ENCODE measurements at places on chromosomes 1 and 21.

- DNase-seq, result no peak
Measured at GRCh38 chr1:191886977-191887376, 271.3 kb upstream of the RGS18 start.

- no peak for DNase-seq
Measured at GRCh38 chr21:15414057-15414456, 315.7 kb upstream of the USP25 start.

DNA sequence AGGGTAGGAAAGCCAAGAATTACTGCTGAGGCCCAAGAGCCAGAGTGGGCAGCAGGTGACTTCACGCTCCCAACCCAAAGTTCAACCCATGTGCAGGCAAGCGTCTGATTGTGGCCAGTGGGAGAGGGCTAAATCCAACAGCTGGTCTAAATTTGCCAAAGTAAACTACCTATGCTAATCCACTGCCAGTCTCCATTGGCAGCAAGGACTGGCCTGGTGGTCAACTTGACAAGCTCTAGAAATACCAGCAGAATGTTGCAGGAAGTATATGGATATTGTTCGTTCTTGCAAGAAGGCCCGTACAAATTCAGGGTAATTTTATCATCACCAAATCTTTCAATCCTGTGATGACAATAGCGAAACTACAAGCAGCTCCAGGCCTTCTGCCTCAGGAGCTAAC is 1.5 kb downstream of the TMEM63A start:
- DNase-seq, result no peak

- DNase-seq, result no peak
Measured at GRCh38 chr1:183632114-183632513, 3.5 kb downstream of the ARPC5 start.

- DNase-seq, result no peak
Measured at GRCh38 chr1:246537887-246538286, 28.2 kb downstream of the TFB2M start.

DNA sequence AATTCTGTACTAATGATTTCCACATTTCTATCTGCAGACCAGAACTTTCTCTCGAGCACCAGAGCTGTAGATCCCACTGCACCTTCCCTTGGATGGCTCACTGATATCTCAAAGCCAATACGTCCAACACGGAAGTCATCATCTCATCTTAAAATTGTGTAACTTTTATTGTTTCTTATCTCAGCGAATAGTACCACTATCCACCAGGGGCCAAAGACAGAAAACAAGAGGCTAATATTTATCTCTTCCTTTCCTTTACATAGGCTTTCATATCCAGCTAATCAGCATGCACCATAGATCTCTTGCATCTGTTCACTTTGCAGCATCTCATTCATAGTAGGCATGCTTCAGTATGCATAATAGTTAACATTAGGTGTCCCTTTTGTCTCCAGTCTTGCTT is 303.6 kb downstream of the PTPRC start:
- no peak for DNase-seq

- no peak for DNase-seq
Measured at GRCh38 chr1:81702903-81703302, 97.8 kb upstream of the ADGRL2 start.

DNA sequence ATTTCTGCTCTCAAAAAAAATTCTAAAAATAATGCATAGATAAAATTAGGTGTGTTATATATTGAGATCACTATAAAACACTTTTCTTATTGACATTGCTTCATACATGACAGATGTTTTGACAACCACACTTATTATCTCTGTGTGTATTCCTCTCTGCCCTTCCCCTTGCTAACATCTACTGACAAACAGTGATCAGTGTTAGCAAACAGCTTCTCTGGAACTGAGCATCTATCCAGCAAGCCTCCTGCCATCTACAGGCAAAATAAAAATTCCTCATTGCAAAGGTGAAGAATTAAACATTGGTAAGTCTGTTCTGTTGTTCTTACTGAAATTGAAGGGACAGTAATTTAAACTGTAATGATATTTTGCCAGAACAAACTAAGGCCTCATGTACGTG is 2153.9 kb downstream of the NCAM2 start:
- DNase-seq, result no peak

- DNase-seq, result no peak
Measured at GRCh38 chr1:3380469-3380868, 74.0 kb upstream of the ARHGEF16 start.

- DNase-seq, result no peak
Measured at GRCh38 chr1:222852326-222852725, 37.5 kb downstream of the DISP1 start.

- DNase-seq, result no peak
Measured at GRCh38 chr1:30089024-30089430, 634.4 kb downstream of the MATN1 start.

GRCh38 chr1:5949085-5949760 is 43.0 kb downstream of the NPHP4 start:
- DNase-seq, result no peak

GRCh38 chr21:14716761-14717396 is 170.8 kb upstream of the SAMSN1 start:
- no peak for DNase-seq

DNA sequence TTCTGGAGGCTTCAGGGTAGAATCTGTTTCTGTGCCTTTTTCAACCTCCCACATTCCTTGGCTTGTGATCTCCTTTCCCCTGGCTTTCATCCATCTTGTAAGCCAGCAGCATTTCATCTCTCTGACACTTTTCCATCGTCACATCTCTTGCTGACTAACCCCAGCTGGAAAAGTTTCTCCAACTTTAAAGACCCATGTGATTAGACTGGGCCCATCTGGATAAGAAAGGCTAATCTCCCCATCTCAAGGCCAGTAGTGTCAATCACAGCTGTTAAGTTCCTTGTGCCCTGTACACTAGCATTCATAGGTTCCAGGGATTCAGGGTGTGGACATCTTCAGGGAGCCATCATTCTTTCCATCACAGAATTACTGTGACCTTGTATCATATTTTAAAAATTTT is 452.1 kb downstream of the TTLL7 start:
- no peak for DNase-seq

GRCh38 chr1:19888112-19888511 is 5.9 kb downstream of the OTUD3 start:
- DNase-seq, result no peak

DNA sequence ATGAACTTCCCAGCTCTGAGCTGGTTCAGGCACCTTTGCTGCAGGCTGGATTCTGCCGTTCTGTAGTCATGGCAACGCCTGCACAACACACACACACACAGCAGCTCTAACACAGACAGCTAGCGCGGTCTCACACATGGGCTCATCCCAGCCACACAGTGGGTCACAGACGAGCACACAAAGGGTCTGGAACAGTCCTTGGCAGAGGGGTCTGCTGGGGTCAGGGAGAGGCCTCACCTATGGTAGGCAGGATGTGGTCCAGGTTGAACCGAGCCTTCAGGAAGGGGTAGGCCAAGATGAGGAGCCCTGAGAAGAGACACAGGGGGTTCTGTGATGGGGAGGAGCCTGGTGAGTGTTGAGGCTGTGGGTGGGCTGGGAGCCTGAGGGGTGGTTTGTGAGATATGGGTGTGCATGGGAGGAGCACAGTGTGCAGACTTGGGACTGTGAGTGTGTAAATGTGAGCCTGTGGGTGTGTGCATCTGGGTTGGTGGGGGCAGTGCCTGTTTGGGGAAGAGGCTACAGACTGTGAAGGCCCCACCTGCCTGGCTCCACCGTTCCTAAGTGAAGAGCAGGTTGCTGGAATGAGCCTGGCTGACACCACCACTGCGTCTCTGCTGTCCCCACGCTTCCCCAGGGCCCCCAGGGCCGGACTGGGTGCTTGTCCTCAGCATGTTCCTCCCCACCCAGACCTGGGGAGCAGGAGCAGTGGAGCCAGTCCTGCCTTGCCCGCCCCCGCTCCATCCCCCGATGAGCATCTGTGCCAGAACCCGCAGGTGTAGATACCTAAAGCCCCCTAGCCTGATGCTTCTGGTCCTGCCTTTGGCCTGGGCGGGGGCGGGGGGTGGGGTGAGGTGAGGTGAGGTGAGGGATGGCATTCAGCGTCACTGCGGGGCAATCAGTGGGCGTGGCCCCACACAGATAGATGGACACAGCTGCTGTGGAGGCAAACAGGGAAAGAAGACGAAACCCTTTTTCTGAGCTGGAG is 1.5 kb downstream of the KNCN start:
- no peak for DNase-seq

- DNase-seq, result no peak
Measured at GRCh38 chr21:44724926-44725325, 13.6 kb upstream of the TSPEAR start.

- no peak for DNase-seq
Measured at GRCh38 chr1:16172964-16173446, 17.1 kb upstream of the EPHA2 start.

- DNase-seq, result no peak
Measured at GRCh38 chr1:50422946-50423669, at the start of gene DMRTA2. Gene DMRTA2, minus strand, starts transcription at chr1:50423443. Its CDS starts 1,907 bp downstream, at chr1:50421536.

DNA sequence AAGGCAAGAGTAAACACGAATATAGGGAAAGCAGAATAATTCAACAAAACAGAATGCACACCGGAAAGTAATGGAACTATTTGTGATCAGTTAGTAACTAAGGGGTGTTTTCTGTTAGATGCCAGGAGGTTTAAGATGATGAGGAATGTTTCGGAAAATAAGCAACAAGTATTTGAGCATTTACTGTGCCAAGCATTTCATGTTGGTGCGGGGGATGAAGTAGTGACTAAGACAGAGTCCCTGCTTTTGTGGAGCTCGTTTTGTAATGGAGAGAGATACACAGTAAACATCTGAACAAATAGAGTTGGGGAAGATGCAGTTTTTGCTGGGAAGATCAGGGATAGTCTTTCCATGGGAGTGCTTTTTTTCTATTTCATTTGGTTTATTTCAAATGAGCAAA is 78.7 kb downstream of the DYRK1A start:
- no peak for DNase-seq

DNA sequence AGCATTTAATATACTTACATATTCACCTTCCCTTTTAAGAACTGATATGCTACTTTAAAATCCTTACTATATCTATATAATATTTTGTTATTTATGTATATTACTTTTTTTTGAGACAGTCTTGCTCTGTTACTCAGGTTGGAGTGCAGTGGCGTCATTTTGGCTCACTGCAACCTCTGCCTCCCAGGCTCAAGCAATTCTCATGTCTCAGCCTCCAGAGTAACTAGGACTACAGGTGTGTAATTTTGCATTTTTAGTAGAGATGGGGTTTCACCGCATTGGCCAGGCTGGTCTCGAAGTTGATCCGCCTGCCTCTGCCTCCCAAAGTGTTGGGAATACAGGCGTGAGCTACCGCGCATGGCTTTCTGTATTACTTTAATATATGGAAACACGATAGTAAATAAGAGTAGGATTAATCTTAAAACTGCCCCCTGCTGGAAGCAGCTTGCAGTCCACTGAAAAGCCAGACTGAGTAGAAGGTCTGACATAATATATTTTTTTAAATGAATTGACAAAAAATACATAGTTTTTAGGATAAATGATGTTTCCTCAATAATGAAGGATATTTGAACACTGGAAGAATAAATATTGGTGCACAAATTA is 24.4 kb downstream of the RCAN3 start:
- no peak for DNase-seq

DNA sequence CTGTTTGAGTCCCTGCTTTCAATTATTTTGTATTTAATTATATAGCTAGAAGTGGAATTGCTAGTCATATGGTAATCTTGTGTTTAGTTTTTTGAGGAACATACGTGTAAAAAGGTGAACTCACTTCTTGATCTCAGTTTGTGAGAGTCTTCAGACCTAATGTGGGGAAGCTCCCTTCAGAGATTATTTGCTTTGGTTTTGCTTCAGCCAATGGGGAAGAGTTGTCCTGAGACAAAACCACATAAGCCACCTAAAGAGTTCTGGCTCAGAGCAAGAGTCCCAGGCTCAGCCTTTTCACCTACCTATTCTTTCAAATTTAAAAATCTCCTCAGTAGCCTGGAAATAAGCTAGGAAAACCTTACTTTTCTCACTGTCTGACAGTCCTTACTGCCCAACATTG is 138.4 kb downstream of the UCK2 start:
- DNase-seq, result no peak

DNA sequence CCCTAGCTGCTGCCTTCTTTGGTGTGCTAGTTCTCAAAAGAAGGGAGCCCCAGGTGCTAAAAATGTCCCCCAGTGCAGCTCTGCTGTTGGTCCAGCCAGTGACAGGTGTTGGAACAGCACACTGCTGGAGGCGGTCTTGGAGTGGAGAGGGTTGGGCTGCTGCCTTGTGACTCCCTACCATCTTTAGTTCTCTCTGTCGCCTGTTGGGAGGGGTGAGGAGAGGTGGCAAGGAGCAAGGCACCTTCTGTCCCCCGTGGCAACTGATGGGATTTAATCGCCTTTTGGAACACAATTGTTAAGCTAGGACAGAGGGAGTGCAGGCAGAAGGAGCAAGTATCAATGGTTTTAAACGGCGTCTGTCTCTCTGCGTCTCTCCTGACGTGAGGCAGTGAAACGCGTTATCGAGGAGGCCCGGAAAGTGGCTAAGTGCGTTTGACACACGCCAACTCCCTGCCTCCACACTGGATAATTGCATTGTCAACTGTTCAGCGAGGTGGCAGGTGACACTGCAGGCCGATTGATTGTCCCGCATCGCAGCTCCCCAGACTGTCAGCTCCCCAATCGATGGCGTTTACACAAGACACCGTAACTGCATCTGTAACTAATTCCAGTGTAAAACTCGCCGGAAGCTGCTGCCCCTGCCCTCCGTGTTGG is 34.0 kb downstream of the TMEM53 start:
- DNase-seq, result no peak

- DNase-seq, result no peak
Measured at GRCh38 chr1:43450251-43450941, 3.3 kb downstream of the HYI start.

DNA sequence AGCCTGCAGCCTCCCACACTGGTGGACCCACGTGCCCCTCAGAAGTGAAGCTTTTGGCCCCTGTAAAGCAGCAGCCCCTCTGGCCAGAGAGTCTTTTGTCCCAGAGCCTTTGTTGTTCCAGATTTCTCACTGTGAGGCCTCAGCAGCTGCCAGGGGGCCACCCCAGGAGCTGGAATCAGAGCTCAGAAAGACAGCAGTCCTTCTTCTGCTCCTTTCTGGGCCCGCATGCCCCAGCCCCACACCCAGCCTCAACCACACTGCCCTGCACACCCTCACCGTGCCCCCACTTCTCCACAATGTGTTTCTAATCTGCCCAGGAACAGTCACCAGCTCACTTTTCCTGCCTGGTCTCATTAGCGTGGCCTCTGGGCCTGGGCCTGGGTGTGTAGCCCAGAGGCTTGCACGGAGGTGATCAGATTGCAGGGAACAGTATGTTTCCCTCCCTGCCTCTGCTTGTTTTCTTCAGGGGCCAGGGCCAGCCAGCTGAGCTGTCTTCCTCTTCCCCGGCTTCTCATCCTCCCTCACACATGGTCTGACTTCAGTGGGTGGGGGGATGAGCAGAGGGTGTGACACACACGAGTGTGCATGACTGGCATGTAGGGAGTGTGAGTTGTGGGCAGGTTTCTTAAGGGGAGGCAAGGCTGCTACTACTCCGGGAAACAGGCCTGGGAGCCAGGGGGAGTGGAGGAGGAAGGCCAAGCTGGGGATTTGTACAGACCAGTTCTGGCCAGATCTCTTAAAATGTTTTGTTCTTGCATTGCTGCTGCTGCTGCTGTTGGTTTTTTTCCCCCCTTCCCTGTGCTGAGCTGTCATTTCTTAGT is 82.5 kb upstream of the ZNF648 start:
- no peak for DNase-seq

Data from T1000 (cell line).